ENCODE measurements at places on chromosomes 16 and 17. TPM values are rescaled to one million over a fixed set of nuclear protein-coding genes. Genes with fewer than 3 reads are reported as not detected.
A peak's percentile ranks its signal among the peaks of the same experiment; 100 is the strongest.

DNA sequence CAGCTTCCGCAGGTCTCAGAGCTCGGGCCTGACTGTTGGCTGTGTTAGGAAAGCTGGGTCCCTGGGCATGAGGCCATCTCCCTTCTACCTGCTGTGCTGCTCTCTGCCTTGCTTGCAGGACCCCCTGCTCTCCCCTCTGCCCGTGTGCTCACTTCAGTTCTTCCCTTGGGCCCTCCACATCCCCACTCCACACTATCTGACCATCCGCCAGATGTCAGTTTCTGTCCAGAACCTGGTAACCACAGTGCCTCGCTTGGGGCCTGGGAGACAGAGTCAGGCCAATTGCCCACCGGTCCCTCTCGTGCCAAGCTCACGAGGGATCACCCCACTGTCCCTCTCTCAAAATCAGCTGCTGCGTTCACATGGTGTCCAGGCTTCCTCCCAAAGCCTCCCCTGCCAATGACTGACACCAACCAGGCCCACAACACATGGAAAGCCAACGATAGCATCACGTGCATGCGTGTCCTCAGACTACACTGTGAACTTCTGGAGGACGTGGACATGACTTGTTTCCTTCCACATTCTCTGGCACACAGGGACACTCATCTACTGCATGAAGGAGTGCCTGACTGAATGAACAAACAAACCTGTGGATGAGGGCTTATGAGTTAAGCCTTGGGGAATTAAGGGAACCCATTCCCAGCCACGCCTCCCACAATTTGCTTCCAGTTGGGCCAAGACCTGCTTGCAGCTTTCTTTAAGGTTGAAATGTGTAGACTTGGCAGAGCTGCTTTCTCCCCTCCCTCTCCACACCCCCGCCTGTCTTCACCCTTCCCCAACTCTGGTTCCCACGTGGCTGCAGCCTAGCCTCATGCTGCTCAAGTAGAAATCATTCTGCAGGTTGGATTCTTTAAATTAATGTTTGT lies 72.5 kb upstream of the ZNF423 start:
- DNase-seq, result no peak

WNT9B gene
- not detected for total RNA-seq

DNA sequence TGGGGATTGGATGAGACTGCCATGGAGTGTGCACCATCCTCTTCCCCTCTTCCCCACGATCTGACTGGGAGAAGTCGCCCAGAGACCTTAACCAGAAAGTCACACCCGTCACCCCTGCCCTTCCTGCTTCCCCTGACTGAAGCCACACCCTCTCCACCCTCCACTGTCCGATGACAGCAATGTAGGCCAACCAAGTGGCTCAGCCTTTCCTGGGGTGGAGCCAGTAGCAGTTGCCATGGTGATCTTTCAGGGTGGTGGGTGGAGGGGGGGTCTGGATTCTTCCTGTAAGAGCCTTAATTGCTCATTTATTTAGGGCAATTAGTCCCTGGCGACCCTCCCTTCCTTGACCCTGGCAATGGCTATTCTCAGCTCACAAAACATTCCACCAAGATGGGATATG lies 37.5 kb upstream of the PHB1 start:
- no peak for DNase-seq

ADAP2 gene
- 1.4 TPM for total RNA-seq

ITGB3 gene
- total RNA-seq, result 3.5 TPM

CA4 gene
- total RNA-seq, result not detected

DNA sequence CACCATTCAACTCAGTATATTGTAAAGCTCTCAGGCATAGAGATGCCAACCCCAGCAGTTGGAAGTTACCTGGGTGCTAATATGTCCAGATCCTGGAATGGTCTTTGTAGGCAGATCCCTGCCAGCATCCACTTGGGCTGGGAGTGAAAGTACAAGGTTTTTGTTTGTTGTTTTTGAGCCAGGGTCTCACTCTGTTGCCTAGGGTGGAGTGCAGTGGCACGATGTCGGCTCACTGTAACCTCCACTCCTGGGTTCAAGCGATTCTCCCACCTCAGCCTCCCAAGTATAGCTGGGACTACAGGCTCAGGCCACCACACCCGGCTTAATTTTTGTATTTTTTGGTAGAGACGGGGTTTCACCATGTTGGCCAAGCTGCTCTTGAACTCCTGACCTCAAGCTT lies 177.6 kb downstream of the IRF8 start:
- no peak for DNase-seq

DNA sequence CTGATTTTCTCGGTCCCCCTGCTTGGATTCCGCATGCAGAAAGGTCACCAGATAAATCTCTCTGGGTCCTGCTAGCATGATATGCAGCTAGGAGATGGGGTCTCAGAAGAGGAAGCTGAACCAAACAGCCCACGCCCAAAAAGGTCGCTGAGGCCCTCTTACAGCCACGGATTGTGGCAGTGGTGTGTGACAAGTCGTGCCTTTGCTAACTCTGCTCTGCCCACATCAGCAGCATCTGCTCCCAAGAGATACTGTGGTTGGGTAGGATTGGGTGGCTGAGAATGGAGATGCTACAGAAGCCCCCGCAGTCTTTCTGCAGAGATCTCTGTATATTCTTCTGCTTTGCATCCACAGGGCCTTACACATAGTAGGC lies 15.2 kb upstream of the SKAP1 start:
- DNase-seq, result no peak

CMTM1 gene
- total RNA-seq, result 0.52 TPM

OSBPL7 gene
- total RNA-seq, result 32.1 TPM

DNA sequence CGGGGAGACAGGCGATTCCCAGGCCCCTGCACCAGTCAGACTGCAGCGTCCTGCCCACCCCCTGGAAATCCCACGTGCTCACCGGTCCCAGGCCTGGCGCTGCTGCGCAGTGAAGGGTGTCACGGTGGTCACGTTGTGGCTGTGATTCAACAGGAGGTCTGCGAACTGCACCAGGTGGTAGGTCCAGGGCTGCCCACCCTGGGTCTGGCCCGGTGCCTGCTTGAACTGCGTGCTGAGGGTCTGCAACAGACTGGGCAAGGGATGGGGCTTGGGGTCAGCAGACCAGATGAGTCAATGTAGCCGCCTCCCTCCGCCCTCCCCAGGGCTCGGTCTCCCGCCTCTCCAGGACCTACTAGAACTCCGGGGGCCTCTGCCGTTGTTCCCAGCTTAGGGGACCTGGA lies 7.1 kb downstream of the MYBBP1A start:
- no peak for DNase-seq

PDILT gene
- not detected for total RNA-seq

SARM1 gene
- 8.6 TPM for total RNA-seq

- DNase-seq, result no peak
Observed at GRCh38 chr17:8922928-8923327, 42.6 kb downstream of the PIK3R5 start.

DNA sequence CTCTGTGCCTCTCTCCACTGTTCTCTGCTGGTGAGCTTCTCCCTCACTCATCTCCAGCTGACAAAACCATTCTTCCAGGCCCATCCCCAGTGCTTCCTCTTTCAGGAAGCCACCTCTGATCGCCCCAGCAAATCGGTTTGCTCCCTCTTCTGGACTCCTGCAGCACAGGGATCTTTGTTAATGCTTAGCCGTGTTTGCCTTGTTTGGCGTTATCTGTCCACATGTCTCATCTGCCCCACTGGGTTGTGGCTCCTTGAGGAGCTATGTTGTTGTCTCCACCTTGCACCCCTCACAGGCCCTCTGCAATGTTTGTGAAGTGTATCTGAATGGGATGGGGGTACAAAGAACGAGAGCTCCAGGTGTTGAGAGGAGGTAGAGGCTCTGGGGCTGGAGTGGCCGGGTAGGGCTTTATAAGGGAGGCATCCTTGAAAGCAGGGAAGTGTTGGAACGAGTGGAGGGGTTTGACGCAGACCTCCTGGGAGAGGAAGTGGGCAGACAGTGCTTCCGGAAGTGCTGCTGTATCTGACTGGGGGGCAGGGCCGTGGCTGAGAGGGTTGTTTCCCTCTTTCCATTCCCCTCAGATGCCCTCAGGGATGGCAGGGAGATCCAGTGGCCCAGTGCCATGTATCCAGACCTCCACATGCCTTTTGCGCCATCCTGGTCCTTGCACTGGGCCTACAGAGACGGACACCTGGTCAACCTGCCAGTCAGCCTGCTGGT lies 27.8 kb downstream of the CASKIN2 start:
- DNase-seq, result no peak

GRCh38 chr17:60579090-60579489 lies 20.9 kb upstream of the PPM1D start:
- no peak for DNase-seq

DNA sequence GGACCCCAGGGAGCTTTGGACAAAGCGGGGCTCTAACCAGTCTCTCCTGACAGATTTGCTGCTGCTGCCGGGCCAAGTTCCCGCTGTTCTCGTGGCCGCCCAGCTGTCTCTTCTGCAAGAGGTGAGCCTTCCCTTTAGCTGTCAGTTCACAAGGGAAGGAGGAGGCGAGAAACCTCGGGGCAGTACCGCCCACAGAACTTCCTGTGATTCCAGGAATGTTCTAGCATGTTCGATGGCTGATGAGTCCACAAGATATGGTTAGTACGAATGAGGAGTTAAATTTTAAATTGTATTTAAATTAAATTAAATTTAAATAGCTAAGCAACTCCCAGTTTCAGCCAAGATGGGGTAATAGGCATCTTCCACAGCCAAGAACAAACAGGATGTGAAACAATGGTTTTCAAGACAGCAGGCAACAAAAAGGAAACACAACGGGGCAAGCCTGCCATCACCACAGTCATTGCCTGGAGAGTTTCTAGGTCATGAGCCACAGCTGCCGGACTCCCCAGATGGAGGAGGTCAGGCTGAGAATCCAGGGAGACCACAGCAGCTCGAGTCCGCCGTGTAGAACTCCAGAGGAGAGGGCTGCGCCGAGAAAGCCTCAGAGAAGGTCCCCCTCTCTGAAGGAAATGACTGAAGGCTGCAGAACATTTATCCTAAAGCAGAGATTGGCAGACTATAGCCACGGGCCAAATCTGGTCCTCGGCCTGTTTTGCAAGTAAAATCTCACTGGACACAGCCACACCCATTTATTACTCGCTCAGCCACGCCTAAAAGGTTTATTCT lies 9.5 kb upstream of the TCF25 start:
- DNase-seq, result peak; percentile 34

DNA sequence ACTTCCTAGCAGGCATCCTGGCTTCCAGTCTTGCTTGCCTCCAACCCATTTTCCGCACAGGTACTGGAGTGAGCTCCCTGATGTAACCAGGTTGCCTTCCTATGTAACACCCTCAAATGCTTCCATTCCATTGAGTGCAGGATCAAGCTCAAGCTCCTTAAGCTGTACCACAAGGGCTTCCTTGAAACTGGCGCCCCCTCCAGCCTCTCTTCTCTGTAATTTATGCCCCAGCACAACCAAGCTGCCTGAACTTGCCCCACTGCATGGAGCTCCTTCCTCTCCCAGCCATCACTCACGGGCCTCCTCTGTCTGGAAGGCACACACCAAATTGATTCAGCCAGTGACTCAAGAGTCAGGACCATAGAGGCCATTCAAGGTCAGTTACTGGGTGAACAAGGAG lies 234.8 kb upstream of the RPL38 start:
- no peak for DNase-seq

RNF227 gene
- total RNA-seq, result 5.9 TPM

DNA sequence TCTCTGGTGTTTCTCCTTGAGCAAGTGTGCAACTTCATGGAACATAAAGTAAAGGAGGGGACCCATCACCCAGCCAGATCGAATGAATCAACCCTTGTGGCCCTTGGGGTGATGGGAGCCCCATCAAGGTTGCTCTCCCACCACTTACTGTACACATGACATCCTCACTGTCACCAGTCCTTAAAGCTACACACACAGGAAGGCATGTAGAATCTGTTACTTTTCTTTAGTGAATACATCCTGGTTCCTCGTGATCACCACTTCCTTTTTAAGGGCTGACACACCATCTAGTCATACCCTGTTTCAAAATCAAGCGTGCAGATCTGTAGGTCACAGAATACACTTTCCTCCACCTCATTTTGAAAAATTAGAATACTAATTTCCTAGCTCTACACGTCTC lies 22.6 kb upstream of the MPHOSPH6 start:
- no peak for DNase-seq

DNA sequence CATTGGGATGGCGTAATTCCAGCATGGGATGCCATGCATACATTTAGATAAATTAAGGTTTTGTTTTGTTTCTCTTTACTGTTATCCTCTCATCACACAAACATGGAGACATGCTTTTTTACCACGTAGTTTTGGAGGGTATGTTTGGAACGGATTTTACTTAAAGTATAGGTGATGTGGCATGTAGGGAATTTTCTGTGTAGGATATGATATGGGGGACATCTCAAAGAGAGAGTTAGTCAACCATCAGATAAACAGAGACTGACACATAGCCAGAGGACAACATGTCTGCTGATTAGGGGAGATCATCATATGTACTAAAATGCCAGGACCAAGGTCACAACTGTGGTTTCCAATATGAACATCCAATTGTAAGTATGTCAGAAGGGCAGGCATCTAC lies 503.9 kb downstream of the HAPSTR1 start:
- no peak for DNase-seq

DNA sequence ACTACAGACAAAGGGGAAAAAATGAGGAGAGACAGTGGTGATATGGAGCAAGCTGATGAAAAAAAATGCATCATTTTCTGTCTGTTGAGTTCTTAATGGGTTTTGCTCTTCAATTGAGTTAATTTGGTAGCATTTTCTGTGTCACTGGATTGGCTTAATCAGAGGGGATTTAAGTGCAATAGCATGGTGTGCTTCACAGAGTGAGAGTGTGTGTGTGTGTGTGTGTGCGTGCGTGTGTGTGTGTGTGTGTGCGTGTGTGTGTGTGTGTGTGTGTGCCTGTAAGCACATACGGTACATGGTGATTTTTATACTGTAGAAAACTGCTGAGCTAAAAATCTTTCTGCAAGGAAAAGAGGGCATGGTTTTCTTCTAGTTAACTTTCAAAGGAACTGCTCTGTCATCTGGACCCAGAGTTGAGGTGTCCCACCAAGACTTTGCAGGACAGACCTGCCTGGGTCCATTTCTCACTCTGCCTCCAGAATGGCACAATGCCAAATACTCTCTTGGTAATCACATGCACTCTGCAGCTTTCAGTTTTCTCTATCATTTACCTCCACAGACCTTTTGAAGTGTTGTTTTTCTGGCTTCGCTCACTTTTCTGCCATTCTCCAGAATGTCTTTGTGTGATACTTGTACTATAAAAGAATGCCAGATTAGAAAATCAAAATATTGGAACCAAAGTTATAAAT lies 952.6 kb upstream of the SOX9 start:
- DNase-seq, result no peak

GRCh38 chr16:8262299-8262698 lies 328.0 kb downstream of the TMEM114 start:
- no peak for DNase-seq

Measured in myocyte (in vitro differentiated cells).